ENCODE measurements at places on chromosomes 3 and 15. TPM values are rescaled to one million over a fixed set of nuclear protein-coding genes. Genes with fewer than 3 reads are reported as not detected.

DNA sequence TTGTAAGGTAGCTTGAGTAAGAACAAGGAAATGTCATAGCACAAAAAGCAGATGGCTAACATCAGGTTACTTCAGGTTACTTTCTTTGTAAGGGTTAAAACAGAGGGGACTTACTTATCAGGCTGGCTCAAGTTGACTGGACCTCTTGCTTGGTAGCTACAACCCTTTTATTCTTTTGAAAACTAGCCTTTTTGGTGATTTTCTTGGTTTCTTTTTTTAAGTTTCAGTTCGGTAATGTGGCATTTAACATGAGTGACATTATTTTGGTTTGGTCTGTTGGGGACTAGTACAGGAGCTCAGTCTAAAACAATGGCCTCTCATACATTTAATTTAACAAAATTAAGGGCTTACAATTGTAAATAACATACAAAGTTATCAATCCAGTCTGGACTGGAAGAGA, 621.4 kb downstream of the OTOL1 start:
- no peak for DNase-seq

DNA sequence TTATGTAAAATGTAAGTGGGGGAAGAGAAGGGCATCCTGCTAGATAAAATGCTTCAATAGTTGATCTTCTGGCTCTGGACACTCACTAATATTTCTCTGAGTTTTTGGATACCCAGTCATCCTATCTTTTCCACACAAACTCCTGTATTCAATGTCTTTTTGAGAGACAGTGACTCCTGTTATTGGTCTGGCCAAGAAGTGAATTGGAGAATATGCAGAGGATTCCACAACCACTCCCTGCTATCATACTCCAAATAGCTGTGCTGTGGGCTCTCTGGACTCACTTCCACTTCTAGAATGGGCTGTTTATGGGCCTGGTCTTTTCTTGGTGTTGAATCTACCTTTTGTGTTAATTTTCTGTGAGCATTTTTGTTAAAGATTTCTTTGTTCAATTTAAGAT, 376.8 kb downstream of the NLGN1 start:
- DNase-seq: no peak

- DNase-seq: no peak
Measured at GRCh38 chr15:52709187-52709981, 30.2 kb upstream of the ATOSA start.

GRCh38 chr3:34832865-34833508, 806.3 kb upstream of the ARPP21 start:
- no peak for DNase-seq

- DNase-seq: no peak
Measured at GRCh38 chr15:44735482-44736180, 697 bp upstream of the TRIM69 start.

DNA sequence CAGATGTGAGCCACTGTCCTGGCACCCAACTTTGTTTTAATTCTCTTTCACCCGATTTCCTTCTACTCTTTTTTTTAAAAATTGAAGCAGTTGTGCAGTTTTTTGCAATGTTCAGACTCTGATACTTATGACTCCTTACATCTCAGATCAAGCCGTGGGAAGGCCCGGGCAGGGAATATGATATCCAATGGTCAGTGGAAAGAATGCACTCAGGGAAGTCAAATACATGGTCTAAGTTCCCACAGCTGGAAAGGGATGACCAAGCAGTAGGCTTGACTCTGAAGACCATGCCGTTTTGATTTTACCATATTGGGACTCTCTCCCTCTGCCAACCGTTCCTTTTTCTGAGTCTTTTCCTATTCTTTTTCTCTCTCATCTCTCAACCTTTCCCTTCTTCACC, 157.2 kb downstream of the RPLP1 start:
- DNase-seq: no peak

DNA sequence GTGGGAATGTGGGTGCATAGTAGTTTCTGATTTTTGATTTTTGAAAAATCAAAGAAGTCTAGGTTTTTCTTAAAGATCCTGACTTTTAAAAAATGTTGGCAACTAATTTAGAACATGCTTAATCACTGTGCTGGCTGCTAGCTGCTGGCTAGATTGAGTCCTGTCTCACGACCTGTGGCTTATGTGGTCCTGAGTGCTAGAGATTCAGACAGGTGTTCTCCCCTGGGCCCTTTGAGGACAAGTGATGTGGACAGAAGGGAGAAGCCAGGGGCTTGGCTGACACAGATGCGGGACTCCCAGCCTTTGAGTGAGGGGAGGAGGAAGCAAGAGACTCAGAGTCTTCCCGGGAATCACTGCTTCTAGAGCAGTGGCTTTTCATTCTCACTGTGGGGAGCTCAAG, 47.5 kb downstream of the CORO2B start:
- DNase-seq: no peak

DNA sequence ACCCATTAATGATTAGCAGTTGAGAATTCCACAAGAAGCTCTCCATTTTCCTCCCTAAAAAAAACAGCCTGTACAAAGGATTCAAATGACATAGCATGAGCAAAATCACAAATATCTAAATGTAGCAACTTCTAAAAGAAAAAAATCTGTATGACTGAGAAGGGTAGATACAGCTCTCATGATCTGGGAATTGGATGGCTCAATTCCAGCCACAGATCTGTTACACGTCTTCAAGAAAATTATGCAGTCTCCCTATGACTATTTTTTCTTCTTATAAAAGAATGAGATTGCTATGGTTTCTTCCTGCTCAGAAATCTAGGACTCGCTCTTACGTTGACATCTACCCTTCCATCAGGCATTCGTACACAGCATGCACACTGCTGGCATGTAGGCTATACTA, 71.5 kb downstream of the PLCH1 start:
- no peak for DNase-seq

- DNase-seq: no peak
Measured at GRCh38 chr3:115071601-115072000, 75.5 kb downstream of the ZBTB20 start.

- DNase-seq: no peak
Measured at GRCh38 chr3:117080872-117081271, 371.3 kb downstream of the TUSC7 start.

- DNase-seq: peak; percentile 81
Measured at GRCh38 chr15:99925661-99926461, 192.6 kb upstream of the LYSMD4 start.

DNA sequence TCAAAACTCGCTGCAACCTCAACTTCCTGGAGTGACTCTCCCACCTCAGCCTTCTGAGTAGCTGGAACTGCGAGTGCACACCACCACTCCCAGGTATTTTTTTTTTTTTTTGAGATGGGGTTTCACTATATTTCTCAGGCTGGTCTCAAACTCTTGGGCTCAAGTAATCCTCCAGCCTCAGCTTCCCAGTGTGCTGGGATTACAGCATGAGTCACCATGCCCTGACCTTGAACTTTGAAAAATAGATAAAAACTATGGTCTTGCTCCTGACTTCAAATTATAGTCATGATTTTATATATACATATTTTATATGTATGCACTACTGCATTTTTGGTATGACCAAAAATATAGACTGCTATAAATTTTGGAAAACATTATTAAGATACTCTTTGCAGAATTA, 6.9 kb upstream of the PLSCR5 start:
- no peak for DNase-seq

DNA sequence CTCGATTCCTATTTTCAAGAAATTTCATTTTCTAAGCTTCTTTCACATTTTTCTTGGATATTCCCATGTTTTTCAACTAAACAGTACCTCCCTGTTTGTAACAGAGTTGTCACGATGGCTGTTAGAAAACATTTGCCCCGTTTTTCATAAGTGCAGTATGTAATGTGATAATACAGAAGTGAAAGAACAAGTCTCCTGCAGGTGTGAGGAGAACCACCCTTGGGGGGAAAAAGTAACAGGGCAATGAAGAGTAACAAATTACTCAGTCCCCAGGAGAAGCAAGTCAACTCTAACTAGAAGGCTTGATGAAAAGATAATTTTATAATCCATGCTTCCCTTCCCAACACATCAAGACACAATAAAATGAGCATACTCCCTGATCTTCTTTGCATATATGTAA, 493.3 kb downstream of the FOXP1 start:
- DNase-seq: no peak

- DNase-seq: no peak
Measured at GRCh38 chr3:36380221-36381031, at the start of gene STAC. Gene STAC (plus strand): TSS chr3:36380504. CDS start chr3:36380644, 140 bp downstream.

GRCh38 chr3:112822064-112823055, 24.3 kb downstream of the CD200R1L start:
- no peak for DNase-seq

DNA sequence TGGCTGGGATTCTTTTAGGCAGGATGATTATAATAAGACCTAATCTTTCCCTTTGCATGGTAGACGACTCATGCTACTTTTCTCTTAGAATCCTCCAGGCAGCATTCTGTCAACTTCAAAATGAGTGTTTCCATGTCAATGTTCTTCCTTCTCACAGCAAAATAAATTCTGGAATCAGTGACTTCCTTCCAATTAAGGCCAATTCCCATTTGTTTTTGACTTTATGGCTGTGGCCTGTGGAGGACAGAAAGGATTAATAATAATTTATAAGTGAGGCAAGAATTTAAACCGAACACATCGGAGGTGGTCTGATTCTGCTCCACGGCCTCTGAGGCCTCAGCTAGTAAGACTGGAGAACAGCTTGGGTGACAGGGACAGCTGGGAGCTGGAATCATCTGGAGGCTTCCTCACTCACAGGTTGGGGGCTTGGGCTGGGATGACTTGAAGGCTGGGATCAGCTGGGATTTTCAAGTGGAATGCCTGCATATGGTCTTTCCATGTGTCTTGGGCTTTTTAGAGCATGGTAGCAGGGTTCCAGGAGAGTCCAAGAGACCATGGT, 241.8 kb upstream of the MCTP2 start:
- no peak for DNase-seq

DNA sequence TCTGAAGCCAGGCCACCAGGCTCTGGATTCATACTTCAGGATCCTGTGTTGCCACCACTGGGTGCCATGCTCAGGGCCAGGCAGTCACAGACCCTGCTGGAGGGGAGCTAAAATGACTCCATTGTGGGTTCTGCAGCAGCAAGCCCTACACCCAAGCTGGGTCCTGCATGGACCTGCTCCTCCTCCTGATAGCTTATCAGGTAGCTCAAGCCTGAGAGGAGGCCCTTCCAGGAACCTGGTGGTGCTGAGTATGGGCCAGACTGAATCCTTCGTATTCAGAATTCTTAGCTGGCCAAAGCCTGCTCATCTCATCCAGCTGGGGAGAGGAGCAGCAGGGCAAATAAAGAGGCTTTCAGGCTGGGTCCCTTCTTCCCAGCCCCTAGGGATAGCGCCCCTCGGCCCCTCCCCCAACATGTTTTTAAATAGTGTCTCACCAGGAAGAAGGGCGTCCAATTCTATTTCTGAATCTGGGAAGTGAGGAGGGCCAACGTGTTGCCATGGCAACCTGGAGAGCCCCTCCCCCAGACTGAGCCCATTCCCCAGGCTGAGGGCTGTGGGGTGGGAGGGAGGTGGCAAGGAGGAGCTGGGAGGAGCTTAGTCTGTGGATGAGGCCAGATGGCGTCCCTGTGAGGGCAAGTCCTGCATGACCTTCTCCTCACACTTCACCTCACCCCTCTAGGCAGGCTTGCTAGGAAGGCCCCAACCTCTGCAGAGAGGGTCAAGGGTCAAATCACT, 11.0 kb upstream of the CAMKV start:
- DNase-seq: no peak

DNA sequence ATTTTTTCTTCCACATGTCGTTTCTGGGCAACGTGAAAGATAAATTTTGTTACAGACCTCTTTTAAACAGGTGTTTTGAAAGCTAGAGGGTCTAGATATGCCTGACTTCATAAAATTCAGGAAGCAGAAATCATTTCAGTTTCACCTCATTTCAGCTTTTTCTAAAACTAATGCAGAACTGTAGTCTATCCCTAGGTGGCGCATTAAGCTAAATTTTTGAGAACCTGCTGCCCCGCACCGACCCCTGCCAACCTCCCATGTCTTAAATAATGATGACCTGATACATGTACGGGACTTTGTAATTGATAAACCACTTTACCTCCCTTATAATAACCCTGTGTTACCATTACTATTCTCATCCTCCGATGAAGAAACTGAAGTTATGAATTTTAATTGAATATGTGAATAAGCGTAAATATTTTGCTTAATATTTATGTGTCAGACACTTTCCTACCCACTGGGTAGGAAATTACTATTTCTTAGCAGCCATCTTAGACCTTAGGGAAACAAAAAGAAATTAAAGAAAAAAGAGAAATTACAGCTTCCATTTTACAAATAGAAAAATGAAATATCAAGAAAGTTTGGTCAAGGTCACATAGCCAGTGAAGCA, 78.7 kb upstream of the GCNT3 start:
- no peak for DNase-seq

GRCh38 chr15:70258369-70259027, 160.8 kb upstream of the TLE3 start:
- DNase-seq: no peak

DNA sequence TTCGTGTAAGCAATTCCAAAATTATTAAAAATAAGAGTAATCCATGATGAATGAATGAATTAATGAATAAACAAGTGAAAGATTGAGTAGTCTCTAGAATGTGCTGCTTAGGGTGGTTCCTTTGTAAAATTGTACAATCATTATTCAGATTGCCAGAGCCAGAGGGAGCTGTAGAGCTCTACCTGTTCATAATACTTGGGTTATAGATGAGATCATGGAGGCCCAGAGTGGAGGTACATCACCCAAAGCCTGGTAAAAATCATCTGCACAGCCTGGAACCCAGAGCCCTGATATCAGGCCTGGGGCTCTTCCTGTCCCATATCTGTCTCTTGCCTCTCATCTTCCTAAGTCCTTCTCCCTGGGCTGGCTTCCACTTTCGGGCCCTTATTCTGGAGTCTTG, 297.2 kb downstream of the RPLP1 start:
- DNase-seq: no peak

- no peak for DNase-seq
Measured at GRCh38 chr15:98842973-98843285, 164.7 kb downstream of the PGPEP1L start.

DNA sequence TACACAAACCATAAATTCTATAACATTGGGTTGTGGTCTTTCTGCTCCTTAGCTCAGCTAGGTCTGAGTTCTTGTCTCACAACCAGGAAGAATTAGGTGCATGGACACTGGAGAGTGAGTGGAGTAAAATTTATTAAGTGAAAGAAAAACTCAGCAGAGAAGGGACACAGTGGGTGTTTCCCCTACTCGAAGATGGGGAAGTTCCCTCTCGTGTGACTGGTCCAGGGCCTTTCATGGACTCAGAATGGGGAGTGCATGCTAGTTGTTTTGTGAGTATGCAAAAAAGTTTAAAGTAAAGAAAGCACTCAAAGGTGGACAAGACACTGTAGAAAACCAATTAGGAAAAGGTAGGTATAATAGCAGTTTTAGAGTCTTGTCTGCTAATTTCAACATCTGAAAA, 215.5 kb upstream of the RORA start:
- DNase-seq: no peak

The MEIS2 gene
- total RNA-seq: 40.3 TPM

The RTP4 gene
- total RNA-seq: 0.94 TPM

The FEZF2 gene
- total RNA-seq: not detected

The WDR82 gene
- total RNA-seq: 69.7 TPM

The SPINT1 gene
- 0.59 TPM for total RNA-seq

The SHF gene
- 4.2 TPM for total RNA-seq

The CACNA2D3 gene
- 11.3 TPM for total RNA-seq

The MELTF gene
- 10.8 TPM for total RNA-seq

The CCDC39 gene
- total RNA-seq: not detected

The BRK1 gene
- total RNA-seq: 82.6 TPM

The EAF2 gene
- total RNA-seq: 1.9 TPM

The BCL6 gene
- total RNA-seq: 67.4 TPM

The ETV5 gene
- total RNA-seq: 17.4 TPM

The DAZL gene
- not detected for total RNA-seq
